Stimulated activated CD8-positive, alpha-beta memory T cell treated with anti-CD3 and anti-CD28 coated beads, Interleukin-15, amount 100 ng/mL, for 24 hours (primary cell): ENCODE measurements at places on chromosomes 7 and 10.

DNA sequence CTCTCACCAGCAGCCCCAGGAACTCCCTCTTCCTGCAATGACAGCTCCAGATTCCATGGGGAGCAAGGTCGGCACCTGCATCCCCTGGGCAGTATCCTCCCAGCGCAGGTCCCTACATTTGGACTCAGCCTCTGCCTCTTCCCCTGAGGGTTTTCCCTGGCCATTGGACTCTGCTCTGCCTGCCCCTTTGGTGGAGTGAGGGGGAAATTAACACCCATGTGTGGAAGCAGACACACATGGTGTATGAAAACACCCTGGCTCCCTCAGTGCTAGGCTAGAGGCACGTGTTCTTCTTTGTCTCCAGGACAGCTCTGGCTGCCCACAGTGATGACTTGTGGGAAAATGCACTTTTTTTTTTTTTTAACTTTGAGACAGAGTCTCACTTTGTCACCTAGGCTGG is 8.4 kb downstream of the PRF1 start:
- DNase-seq, result no peak

DNA sequence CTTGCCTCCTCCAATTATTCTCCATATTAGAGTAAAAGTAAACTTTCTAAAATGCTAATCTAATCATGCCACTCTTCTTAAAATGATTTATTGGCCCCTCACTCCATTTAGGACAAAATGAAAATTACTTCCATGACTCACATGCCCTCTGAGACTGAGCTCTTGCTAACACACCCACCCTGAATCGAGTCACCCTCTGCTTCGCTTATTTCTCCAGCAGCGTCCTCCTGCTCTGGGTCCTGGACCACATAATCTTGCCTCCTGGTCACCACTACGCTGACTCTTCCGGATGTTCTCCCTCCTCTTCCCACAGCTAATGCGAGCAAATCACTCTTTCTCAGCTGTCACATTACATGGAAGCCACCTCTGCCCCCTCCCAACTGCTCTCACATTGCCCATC is 384.0 kb upstream of the FZD8 start:
- DNase-seq, result no peak

- DNase-seq, result no peak
Measured at GRCh38 chr10:100204370-100204769, 18.5 kb upstream of the ERLIN1 start.

DNA sequence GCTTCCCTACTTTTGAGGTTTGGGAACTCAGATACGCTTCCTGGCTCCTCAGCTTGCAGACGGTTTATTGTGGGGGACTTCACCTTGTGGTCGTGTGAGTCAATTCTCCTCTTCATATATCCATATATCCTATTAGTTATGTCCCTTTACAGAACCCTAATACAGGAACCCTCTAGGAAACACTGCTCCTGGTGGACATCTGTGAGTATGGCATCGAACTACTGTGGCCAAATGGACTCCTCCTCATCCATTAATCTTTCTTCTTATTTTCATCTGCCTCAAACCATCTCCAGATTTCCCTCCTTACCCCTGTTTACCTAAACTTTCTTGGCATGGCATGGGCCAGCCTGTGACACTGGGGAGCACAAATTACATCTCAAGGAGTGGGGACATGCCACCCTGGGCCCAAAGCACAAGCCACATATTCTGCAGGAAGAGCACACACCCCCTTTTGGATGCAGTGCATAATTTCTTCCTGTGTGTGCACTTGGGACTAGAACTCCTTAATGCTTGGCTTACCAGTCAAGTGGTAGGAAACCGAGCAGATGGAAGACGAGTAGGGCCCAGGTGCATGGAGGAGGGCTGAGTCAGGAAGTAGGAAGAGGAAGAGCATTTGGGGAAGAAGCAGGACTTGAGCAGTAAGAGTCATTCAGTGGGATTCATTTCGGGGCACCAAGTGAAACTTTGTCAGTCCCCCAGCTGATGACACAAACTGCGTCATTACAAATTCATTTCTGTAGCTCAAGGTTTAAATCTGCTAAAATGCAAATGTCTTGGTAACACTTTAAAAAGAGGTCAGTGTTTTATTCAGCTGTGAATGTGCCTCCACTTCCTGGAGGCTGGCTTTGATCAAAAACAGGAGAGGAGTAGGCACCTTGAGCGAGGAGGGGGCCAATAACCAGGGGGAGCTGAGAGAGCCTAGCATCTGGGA is 80.8 kb upstream of the PLXNA4 start:
- DNase-seq, result no peak

DNA sequence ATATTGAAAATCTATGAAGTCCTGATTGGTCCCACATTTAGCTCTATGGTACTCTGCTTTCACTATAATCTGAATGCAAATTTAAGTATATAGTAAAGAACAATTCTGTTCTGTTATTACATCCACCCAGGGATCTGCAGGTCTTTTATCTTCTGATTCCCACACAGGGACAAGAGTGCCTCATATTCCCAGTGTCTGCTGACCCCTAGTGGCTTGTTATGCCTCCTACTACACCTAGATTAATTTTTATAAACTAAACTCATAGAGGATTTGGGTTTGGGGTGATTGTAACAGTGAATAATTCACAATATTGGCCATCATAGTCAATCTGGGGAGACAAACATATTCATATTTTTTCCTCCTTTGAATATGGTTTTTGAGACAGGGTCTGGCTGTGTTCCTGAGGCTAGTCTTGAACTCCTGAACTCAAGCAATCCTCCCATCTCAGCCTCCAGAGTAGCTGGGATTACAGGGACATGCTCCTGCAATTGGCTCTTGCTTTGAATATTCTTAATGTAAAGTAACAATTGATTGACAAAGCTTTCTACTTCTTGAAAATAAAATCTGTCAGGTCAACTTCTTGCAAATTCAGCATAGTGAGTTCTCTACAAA is 282.1 kb downstream of the KCND2 start:
- DNase-seq, result no peak

DNA sequence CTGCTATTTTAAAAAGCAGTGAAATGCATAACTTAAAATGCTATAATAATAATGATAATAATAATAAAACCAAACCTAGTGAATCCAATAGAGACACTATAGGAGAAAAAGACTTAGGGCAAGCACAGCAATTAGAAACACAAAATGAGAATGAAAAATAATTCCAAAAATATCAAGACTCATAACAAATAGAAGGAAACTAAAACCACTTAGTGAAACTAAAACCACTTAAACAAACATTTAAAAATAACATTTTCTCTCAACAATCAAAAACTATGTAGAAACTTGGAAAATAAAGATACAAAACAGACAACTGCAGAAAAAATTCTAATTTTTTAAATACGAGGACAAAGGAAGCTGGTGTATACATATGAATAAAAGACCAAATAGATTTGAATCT is 655.2 kb upstream of the NRG3 start:
- DNase-seq, result no peak

- DNase-seq, result no peak
Measured at GRCh38 chr7:36128448-36129047, 24.5 kb upstream of the EEPD1 start.

- DNase-seq, result no peak
Measured at GRCh38 chr7:149046416-149046815, 18.1 kb upstream of the PDIA4 start.

GRCh38 chr7:49403844-49404243 is 369.6 kb upstream of the VWC2 start:
- no peak for DNase-seq

DNA sequence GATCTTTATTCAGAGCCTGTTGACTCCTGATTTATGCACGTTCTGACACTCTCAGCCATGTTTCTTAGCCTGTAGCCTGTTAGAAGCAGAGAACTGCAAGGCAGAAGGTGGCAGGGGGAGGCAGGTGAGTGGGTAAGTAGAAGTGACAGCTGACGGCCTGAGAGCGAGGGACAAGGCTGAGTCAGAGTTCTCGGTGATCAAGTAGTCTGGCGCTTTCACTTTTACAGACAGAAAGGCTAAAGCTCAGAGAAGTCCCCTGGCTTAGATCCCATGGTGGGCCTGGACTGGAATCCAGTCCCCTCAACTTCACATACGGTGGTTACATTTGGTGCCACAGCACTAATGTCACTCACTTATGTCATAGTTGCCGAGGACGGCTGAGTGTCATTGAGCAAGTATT is 139.0 kb downstream of the TACC2 start:
- no peak for DNase-seq

DNA sequence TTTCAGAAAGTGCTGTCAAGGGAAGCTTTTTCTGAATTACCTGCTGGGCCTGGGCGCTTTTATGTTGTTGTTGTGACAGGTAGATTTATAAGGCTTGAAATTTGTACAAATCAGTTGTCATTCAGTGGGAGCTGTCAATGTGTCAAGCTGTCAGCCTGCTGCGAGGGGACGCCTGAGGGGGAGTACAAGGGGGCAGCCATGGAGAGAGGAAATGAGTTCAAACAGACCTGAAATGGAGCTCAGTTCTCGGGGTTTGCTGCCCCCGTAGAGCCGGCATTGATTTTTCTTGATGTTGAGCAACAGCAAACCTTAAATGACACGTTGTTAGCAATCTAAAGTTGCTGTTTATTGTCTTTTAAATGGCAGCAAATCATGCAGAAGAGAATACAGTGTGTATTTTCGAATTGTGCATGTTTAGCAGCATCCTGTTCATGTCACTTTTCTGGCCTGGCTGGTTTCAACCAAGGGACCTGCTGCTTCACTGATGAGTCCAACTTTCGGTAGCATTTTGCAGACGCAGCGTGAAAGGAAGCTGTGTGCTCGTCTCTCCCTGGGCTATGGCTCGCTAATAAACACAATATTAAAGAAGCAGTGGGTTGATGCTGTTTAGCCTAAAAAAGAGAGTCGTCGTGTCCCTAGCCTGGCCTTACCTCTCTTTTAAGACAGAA is 166.5 kb downstream of the LRMDA start:
- DNase-seq, result no peak

- DNase-seq, result no peak
Measured at GRCh38 chr10:66940965-66941364, 15.1 kb downstream of the LRRTM3 start.

DNA sequence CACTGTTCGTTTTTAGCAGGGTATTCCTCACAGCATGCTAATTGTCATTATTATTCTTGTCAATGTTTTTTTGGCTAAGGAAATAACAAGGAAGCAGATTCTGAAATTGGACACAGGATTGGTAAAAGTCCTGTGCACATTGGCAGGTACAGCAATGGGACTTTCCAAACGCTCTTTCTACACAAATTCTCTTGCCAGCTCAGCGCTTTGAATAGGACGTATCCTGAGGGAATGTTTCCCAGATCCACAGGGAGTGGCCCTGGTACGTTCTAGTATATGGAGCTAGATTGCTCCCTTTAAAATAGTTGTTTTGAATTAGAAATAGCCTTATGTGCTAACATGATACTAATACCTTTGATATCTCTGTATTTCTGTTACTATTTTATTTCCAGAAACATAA is 82.8 kb upstream of the GRB10 start:
- DNase-seq, result no peak

DNA sequence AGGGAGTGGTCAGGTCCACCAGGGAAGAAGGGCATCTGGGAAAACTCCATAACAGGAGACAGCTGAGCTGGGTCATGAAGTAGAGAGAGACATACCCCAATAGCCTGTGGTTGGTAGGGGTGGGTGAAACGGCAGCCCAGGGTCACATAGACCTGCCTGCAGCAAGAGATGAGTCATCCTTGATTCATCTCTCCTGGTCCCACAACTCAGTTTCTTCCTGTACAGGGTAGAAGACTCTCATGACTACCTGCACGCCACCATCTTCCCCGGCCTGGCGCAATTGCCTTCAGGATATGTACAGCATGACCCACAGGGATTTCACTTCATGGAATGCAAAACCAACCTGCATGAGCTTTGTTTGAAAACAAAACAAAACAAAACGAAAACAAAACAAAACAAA is 45.1 kb upstream of the ADAM12 start:
- no peak for DNase-seq

- no peak for DNase-seq
Measured at GRCh38 chr10:11110539-11110938, 92.9 kb downstream of the CELF2 start.

DNA sequence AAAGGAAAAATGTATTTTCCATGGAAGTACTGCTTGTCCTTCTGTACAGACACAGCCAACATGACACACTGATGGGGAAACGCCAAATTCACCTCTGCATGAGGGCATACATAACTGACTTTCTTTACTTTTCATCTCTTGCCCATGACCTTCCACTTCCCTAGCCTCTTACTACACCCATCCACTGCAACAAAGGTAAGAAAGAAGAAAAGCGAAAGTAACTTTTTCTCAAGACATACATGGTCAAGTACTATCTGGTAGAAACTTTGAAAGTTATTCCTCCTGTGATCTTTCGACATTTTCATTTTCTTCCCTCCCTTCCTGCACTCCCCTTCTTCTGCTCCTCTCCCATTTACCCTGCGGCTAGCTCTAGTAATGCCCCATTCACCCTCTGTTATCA is 130.8 kb downstream of the USP6NL start:
- no peak for DNase-seq

DNA sequence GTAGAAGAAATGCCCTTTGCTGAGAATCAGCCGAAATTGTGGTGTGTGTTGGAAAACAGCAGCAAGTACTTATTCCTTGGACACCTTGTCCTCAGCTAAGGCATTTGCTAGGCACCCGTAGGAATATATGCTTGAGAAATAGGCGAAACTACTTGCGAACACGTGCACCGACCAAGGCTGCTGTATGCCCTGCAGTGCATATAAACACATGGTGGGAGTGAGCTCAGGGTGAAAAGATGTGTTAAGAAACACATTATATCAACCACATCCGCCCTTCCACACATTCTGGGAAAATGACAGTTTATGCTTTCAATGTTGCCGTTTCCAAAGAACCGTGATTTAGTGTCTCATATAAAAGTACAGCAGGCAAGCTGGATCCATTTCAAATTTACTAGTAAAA is 199.2 kb downstream of the JCAD start:
- no peak for DNase-seq

- DNase-seq, result no peak
Measured at GRCh38 chr10:6164271-6165095, 38.2 kb upstream of the PFKFB3 start.

- DNase-seq, result no peak
Measured at GRCh38 chr7:107879400-107880035, 11.5 kb upstream of the DLD start.

DNA sequence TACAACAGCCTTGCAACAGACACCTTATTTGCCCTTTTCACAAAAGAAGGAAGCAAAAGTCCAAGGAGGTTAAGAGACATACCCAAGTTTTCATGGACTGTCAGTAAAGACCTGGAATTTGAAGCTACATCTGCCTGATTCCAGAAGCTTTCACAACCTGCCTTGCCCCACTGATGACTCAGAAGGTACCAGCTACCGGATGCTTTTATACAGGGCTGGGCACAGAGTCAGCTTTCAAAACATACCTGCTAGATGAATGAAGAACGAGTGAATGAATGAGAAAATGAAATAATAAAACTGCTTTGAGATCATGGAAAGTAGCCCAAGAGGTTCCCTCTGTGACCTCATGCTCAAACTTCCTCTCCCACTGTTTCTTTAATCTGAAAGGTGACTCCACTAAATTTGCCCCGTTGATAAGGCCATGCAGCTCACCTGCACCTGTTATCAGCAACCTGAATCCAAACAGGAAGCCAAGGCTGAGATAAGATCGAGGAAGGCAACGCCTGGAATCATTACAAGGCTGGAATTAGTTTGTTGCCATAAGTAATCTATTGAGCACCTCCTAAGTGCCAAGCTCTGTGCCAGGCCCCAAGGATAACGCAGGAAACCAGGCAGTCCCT is 151.5 kb downstream of the WDR11 start:
- no peak for DNase-seq

- DNase-seq, result no peak
Measured at GRCh38 chr10:68837626-68838322, 10.4 kb downstream of the STOX1 start.
